ENCODE measurements at places on chromosomes 12 and 14.

DNA sequence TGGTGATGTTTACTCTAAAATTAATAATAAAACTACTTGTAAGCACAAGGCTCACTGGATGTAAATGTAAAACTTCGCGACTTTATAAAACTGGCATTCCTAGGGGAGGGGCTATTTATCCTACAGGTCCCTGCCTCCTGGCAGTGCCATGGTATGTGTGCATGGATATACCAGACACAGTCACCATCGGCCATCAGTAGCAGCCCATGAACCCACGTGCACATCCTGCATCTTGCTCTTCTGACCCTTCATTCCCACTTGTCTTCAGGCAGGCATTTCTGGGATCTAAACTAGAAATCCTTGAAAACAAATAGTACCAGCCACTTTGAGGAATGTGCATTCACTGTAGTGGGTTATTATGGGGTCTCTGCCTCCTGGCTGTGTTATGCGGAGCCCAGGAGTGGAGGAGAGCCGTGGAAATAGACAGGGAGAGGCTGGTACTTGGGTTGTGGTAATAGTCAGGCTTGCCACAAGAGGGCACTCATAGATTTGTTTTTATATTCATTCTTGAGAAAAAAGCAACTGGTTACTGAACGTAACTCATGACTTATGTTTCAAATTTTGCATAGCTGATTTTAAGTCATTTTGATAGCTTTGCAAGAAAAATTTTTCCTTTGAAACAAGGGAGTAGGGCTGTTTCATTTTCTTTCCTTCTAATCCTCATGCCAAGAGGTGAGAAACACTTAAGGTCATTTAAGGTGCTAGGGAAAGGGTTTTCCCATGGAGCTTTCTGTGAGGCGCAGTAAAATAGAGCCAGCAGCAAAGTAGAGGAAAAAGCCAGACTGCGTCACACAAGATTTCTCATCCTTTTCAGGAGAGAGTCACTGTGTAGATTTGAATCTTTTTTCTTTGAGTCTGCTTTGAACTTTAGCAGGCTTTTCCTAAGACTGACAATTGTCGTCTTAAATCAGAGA is 17.4 kb upstream of the GALNT16 start:
- peak; percentile 64 for DNase-seq

- no peak for DNase-seq
Observed at GRCh38 chr12:27517961-27518665, 5.9 kb upstream of the PPFIBP1 start.

DNA sequence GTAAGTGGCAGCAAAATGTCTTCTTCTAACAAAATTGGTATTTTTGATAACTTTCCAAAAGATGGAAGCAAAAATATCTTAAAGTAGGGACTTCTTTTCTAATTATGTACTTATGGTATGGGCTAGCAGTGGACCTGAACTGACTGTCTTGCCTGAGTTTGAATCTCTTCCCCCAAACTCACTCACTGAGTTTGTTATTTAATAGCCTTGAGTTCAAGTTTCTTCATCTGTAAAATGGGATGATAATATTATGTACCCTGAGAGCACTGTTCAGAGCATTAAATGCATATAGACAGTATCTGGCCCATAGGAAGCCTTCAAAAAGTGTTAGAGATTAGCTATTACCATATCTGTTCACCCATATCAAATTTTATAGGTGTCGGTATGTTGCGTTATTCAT is 210.4 kb upstream of the NUDT4 start:
- DNase-seq, result no peak

GRCh38 chr14:24514209-24514608 is 6.1 kb upstream of the CMA1 start:
- no peak for DNase-seq

DNA sequence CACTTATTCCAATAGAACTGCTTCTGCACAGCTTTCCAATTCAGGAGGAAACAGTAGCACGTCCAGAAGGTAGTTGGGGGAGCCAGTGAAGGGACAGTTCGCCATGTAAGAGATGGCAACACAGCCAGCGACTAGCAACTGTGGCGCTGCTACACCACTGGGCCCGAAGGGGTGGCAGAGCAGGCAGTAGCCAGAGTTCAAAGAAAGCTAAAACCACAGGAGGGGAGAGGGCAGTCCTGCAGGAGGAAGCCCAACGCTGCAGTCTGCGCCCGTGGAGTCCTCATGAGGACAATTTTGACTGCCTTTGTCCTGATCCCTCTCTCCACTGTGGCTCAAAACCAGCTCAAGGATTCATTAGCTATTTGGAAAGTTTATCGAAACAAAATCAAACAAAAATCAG is 591.2 kb downstream of the VRK1 start:
- no peak for DNase-seq

DNA sequence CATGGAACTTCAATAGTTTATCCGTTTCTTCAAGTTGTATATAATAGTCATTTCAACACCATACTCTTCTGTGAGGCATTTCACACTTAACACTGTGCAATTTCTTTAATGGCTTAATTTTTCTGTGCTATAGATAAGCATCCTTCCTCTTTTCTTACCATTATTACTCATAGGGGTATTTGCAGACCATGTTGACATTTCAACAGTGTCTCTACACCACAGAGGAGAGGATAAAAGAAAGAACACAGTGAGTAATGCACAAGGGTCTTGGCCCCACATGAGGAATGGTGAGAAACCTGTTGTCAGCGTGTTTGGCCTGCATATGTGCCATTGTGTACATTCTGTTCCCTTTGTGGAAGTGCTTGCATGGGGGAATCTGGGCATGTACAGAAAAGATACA is 421.5 kb upstream of the MDGA2 start:
- DNase-seq, result no peak

DNA sequence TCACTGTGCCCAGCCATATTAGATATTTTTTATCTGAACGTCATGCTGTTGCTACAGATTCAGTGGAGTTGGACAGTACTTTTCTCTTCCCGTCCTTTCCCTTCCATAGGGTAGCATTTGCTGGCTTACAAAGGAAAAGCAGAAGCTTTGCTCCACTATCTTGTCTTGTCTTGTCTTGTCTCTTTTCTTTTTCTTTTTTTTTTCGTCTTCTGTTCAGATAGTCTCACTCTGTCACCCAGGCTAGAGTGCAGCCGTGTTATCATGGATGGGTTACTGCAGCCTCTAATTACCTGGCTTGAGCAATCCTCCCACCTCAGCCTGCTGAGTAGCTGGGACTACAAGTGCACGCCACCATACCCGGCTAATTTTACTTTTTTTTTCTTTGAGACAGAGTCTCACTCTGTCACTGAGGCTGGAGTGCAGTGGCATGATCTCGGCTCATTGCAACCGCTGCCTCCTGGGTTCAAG is 21.1 kb downstream of the OR10G3 start:
- DNase-seq, result no peak
